Nucleus accumbens (tissue), 56 donors: ENCODE measurements at places on chromosomes 2 and 18.
A peak's percentile ranks its signal among the peaks of the same experiment; 100 is the strongest.

- DNase-seq = no peak
These were observed 81.2 kb downstream of the TMEM18 start for GRCh38 chr2:595831-596592.

- no peak for DNase-seq
These were observed 14.7 kb downstream of the PCARE start for GRCh38 chr2:29059624-29060023.

GRCh38 chr2:100419915-100420314, 2.4 kb upstream of the CHST10 start:
- DNase-seq = no peak

- no peak for DNase-seq
These were observed 910.4 kb upstream of the GYPC start for GRCh38 chr2:125745514-125745913.

- DNase-seq = no peak
These were observed 169.9 kb upstream of the SLC39A10 start for GRCh38 chr2:195486987-195487644.

GRCh38 chr2:179691235-179691634, 170.2 kb downstream of the ZNF385B start:
- no peak for DNase-seq

- peak; percentile 45 for DNase-seq
These were observed 35.4 kb downstream of the PTPN18 start for GRCh38 chr2:130391058-130391871.

GRCh38 chr2:17583166-17583565, 42.7 kb downstream of the VSNL1 start:
- DNase-seq = no peak

DNA sequence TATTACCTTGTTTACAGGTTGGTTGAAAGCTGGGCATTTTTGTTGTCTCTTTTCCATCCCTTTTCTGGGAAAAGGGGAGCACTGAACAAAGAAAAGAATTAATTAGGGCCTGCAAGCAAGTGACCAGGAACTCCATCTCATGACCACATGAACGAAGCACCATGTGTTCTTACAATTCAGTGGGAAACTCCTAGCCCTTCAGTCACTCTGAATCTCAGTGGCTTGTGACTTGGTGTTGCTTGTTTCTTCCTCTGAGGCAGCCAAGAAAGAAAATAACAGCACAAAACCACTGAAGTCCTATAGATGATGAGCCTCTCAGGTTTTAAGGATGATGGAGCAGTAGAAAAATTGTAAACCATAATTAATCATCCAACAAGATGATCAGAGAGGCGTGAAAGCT, 129.1 kb upstream of the CAB39 start:
- no peak for DNase-seq

- no peak for DNase-seq
These were observed 19.7 kb upstream of the IL18R1 start for GRCh38 chr2:102335871-102336366.

- DNase-seq = no peak
These were observed 114.9 kb upstream of the XIRP2 start for GRCh38 chr2:166773308-166773949.

GRCh38 chr18:1496096-1496495, 591.4 kb downstream of the ADCYAP1 start:
- DNase-seq = no peak

GRCh38 chr2:46780801-46781445, 134.7 kb downstream of the MCFD2 start:
- DNase-seq = no peak

GRCh38 chr2:74524955-74525716, 895 bp downstream of the DQX1 start:
- DNase-seq = no peak

DNA sequence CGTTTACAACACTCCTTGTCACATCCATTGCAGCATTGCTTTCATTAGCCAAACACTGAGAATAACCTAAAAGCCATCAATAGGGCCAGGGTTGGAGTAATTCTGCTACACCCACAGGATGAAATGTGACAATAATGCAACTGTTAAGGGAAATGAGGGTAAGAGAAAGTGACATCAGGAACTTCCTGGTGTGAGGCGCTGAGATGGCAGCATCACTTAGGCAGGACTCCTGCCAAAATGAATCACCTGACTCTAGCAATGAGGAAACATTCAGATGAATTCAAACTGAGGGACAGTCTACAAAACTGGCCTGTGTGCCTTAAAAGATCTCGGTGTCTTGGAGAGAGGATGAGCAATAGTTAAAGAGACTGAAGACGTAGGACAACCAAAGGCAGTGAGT, 115.6 kb upstream of the AGAP1 start:
- DNase-seq = no peak

GRCh38 chr2:235956281-235956970, 211.8 kb downstream of the GBX2 start:
- DNase-seq = no peak

DNA sequence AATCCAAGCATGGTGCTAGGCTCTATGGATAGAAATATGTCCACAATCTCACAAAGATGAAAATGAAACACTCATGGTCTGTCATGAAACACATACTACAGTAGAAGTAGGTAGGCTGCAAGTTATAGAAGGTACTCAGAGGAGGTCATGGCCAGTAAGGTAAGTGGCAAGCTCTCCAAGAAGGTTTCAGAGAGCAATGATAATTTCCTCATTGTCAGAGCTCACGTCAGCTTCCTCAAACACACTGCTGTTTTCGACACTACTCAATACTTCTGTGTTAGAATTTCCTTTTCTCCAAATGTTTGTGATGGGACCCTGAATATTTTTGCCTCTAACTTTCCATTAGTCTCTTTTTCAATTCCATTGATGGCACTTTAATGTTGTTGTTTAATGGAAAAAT, 25.5 kb downstream of the CCDC141 start:
- DNase-seq = no peak

DNA sequence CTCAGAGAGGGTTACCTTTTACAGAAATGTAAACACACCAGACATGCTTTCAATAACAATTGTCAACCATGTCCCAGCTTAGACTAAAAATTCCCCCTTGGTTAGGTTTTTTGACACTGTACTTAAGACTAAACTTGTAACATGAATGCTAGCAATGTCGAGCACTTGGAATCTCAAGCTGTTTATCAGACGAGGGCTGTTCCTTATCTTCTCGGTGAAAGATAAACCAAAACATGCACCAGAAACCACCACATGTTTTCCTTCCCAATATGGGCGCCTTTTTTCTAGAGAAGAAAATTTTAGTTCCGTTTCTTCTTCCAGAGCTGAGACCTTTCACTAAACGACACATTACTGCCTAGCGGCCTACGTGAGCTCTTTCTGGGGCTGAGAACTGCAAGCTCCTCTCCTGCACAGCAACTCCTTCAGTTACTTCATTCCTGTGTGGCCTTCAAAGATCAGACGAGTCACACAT, 42.4 kb upstream of the ACKR3 start:
- no peak for DNase-seq

DNA sequence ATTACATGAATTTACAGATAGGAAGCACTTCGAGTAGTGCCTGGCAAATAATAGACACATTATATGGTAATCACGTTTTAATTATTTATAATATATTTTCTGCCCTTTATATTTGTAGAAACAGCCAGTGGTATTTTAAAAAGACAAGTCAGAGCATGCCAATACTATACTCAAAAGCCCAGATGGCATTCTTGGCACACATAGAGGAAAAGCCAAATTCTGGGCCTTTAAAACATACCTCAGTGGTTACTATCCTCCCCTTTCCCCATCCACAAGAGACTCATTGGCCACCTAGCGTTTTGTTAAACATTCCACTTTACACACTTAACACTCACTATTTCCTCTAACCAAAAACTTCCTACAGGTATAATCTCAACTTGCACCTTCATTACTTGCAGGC, 63.3 kb upstream of the ZNF804A start:
- no peak for DNase-seq

GRCh38 chr2:136297312-136297711, 179.4 kb upstream of the CXCR4 start:
- DNase-seq = no peak

- DNase-seq = no peak
These were observed 1.3 kb upstream of the CCDC141 start for GRCh38 chr2:179051250-179051649.
